ENCODE measurements at places on chromosomes 12 and 14.
A peak's percentile ranks its signal among the peaks of the same experiment; 100 is the strongest.

- peak; percentile 33 for DNase-seq
Observed at GRCh38 chr12:121668750-121669520, 519 bp downstream of the MORN3 start.

- DNase-seq, result no peak
Observed at GRCh38 chr12:105418229-105418628, 87.7 kb downstream of the C12orf75 start.

DNA sequence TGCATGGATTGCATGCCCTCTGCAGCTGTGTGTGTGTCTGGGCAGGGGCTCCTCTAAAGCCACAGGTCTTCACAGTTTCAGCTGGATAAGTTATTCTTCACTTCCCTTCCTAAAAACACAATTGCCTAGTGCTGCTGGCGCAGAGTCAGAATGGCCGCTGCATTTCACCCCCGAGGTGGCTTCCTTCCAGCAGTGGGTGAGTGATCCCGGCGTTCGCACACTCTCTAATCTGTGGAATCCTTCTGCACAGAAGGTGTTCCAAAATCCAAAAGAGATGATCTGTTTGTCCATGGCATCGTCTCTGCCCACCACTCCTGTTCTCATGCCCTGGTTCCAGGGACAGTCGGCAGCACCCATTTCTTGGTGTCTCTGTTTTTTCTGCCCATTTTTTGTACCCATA lies 340.7 kb downstream of the DPF3 start:
- no peak for DNase-seq

DNA sequence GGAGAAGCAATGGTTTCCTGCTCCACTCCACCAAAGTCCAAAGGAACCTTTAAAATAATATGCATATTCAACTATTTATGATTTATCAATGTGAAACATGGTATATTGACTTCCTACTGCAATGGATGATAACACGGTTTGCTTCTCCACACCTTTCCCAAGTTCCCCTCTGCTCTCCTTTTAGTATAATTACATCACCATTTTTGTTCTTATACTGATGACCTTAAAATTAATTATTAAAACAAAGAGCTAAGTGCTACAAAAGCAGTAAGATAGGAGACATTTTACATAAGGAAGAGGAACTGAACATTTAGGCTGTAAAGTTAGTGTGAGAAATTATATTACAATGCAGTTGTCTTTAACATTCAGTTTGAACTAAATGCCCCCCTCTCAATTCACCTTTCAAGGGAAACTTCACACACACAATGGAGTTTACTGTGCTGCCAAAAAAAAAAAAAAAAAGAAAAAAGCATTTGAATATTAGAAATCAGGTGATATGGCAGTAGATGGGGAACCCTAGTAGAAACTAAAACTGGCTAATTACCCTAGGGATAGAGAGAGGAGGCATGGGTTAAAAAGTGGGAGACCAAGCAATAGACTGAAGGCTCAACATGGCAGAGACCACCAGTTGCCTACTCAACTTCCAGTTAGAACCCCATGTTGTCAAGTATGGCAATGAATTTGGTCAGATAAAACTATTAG lies 37.1 kb upstream of the STK38L start:
- no peak for DNase-seq

GRCh38 chr12:18811273-18811672 lies 73.4 kb downstream of the CAPZA3 start:
- no peak for DNase-seq

DNA sequence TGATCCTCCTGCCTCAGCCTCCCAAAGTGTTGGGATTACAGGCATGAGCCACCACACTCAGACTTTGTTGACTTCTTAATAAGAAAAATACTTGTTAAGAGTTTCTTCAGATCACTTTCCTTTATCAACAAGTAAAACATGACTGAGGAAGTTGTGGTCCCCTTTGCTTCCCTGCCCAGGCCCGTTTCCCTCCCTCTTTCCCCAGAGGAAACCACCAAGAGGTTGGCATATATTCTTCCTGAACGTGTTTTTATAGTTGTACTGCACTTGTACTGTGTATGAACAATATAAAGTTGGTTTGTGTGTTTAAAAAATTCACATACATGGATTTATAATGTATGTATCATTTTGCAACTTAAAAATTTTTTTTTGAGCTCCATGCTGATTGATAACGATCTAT lies 28.4 kb downstream of the PTPN11 start:
- no peak for DNase-seq

GRCh38 chr14:68948686-68949600 lies 30.2 kb downstream of the ACTN1 start:
- DNase-seq, result no peak

GRCh38 chr14:20515846-20516245 lies 10.5 kb downstream of the RNASE10 start:
- no peak for DNase-seq

GRCh38 chr12:57165741-57166140 lies 18.3 kb upstream of the LRP1-AS start:
- no peak for DNase-seq

DNA sequence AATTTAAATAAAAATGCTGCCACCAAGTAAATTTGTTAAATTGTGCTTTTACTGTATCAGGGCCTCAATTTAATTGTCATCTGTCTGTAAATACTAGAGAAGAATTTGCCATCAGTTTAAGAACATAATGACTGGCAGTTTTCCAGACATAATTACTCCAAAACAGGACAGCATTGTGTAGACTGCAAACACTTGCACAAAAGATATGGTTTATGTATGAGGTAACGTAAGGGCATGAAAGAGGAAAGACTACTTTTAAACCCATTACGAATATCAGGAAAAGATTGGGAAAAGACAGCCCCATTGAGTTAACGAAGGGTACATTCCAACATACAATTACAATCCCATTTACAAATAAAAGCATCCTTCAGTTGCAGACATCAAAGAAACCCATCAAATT lies 59.8 kb upstream of the KRR1 start:
- DNase-seq, result no peak

Measured in activated T-helper 9 cell treated with anti-CD3 and anti-CD28 coated beads, Interleukin-2, amount 50 U/mL, for 16 hours (primary cell).